Adrenal gland (tissue), 19 donors: ENCODE measurements at places on chromosomes 4 and X. TPM values are rescaled to one million over a fixed set of nuclear protein-coding genes. Genes with fewer than 3 reads are reported as not detected.

NWD2 gene
- total RNA-seq: 0.07 TPM

DNA sequence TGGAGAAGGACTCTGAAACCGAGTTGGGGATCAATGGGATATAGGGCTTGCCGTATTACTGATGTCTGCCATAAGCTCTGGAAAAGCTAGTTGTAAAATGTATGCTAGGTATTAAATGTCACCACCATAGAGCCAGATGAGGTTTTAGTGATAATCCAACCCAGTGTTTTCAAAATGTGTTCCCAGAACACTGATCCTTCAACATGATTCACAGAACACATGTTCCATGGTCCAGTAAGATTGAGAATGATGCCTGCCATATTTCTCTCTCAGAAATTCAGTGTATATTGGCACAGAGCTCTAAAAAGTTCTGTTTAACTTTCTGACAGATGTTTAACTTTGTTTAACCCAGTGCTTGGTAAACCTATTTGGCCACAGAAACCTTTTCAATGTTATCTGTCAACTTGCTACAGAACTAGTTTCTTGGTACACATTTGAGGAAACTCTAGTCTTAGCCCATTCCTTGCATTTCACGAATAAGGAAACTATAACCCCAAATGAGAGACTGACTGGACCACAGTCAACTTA lies 160.2 kb downstream of the PALLD start:
- H3K4me1 ChIP-seq: no peaks in the 10 kb centered on the region
- no peak for DNase-seq
- H3K27me3 ChIP-seq: peaks cover 4% of the 10 kb centered on the region
- H3K4me3 ChIP-seq: no peak overlapping the region
- H3K27ac ChIP-seq: no peak overlapping the region
- H3K36me3 ChIP-seq: no peaks in the 10 kb centered on the region

DNA sequence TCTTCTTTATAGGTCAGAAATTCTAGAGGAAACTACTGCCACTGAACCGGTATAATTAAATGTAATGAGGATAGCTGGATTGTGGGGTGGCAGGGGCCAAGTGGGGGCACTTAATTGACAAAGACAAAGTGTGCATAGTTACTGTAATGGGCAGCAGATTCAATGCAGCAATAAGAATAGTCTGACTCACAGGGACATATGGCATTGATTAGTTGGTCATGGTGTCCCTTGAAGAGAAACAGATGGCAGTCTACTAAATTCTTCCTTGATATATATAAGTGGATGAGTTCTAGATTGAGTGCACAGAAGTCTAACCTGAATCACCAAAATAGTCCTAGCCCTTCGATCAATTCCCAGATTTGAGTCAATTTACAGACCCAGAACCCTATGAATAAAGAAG lies 31.6 kb downstream of the ETDC start:
- no peaks in the 10 kb centered on the region for H3K27me3 ChIP-seq
- DNase-seq: no peak
- H3K4me1 ChIP-seq: peaks cover 33% of the 10 kb centered on the region
- no peak overlapping the region for H3K27ac ChIP-seq
- no peaks in the 10 kb centered on the region for H3K36me3 ChIP-seq

DNA sequence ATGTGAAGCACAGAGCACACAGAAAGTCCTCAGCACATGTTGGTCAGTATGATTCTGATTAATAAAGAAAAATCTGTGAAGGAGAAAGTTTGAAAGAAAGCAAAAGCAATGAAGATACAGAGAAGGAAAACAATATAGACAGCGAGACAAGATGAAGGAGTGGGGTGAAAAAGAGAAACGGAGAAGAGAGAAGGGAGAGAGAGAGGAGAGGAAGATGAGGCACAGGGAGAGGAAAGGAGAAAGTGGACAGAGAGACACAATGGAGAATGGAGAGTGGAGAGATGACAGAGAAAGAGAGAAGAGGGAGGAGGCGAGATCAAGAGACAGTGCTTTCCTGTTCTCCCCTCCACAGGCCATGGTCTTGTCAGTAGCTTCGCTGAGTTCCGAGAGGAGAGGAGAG lies 3.9 kb upstream of the KCND1 start:
- no peak overlapping the region for H3K27ac ChIP-seq
- no peaks in the 10 kb centered on the region for H3K4me1 ChIP-seq
- H3K36me3 ChIP-seq: no peaks in the 10 kb centered on the region
- H3K27me3 ChIP-seq: no peaks in the 10 kb centered on the region
- no peak for DNase-seq
- no peak overlapping the region for H3K4me3 ChIP-seq

- no peak for DNase-seq
- no peak overlapping the region for H3K4me3 ChIP-seq
- no peaks in the 10 kb centered on the region for H3K36me3 ChIP-seq
- no peaks in the 10 kb centered on the region for H3K27me3 ChIP-seq
Measured at GRCh38 chr4:25984266-25984665, 70.2 kb downstream of the SMIM20 start.

GRCh38 chr4:92825256-92825655 lies 521.5 kb downstream of the GRID2 start:
- no peaks in the 10 kb centered on the region for H3K36me3 ChIP-seq
- H3K27ac ChIP-seq: no peak overlapping the region

DNA sequence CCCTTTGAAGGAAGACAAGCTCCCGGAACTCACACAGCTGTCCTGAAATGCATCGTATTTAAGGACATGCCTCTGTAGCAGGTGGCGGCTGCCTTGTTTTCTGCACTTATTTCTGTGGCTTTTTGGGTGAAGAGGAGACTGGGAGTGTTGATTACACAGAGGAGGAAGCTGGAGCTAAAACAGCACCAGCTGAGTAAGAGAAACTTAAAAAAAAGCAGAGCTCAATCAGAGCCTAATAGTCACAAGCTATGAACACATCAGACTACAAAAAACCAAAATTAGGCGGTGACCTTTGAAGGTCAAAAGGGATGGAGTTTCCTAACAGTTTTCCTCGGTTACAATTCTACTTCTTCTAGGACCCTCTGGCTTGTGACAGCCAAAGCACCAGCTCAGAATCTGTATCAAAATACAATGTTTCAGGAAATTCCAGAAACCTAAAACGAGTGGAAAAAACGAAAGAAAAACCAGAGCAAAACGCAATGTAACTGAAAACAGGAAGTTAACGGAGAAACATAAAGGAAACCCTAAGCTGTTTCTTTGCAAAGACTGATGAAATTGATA lies 13.5 kb downstream of the PRKX start:
- H3K27ac ChIP-seq: peak overlapping the region; percentile 68
- no peaks in the 10 kb centered on the region for H3K27me3 ChIP-seq
- no peaks in the 10 kb centered on the region for H3K4me1 ChIP-seq
- H3K4me3 ChIP-seq: peak overlapping the region; percentile 43
- H3K36me3 ChIP-seq: no peaks in the 10 kb centered on the region

GRCh38 chr4:98845960-98846359 lies 83.0 kb downstream of the EIF4E start:
- H3K4me3 ChIP-seq: no peak overlapping the region
- no peaks in the 10 kb centered on the region for H3K36me3 ChIP-seq
- no peak overlapping the region for H3K27ac ChIP-seq
- DNase-seq: no peak
- H3K4me1 ChIP-seq: no peaks in the 10 kb centered on the region

DNA sequence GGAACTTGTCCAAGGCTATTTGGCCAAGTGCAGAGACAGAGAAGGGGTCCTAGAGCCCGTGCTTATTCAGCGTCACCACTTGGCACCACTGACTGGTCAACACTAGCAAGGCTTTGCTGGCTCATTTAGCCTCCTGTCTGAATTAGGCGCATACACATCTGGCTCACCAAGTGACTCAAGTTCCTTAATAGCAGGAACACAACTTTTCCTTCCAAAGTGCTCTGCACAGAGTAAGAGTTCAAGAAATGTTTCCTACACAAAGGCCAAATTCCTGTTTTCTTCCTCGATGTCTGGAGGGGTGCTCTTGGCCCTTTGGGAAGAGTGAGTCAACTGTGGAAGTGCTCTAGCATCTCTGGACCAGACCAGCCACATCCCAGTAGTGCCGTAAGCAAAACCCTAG lies 26.8 kb upstream of the CENPU start:
- no peak for DNase-seq
- H3K4me1 ChIP-seq: no peaks in the 10 kb centered on the region
- no peak overlapping the region for H3K27ac ChIP-seq

PNCK gene
- not detected for total RNA-seq

PDGFRA gene
- 28.1 TPM for total RNA-seq

DNA sequence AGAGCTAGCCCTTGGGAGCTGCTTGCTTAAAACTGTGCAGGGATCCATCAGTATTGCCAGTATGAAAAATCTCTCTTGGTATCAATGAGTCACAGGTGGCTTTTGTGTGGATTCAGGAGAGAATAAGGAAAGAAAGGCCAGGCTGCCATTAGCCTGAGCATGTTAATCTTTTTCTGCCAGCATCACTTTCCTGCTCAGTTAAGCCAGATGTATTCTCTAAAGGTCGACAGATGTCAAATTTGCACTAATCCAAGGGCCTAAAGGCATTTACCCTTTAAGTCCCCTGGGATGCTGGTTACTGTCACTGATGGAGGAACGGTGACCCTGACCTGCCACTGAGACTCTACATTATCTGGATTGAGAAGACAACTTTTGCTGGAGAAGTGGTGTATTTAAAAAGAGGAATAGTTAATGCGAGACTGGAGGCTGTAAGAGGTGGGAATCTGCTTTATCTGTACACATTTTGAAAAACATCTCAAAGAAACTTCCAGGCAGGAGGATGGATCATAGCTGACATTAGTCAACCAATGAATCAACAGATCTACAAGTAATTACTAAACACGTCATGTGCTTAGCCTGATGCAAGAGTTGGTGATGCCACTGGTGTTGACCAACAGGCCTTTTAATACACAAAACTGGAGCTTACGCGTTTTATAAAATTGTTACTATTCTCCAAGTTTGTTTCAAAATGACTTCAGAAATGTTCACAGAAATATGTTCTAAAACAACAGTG lies 241.4 kb upstream of the ANXA3 start:
- H3K4me3 ChIP-seq: no peak overlapping the region
- no peaks in the 10 kb centered on the region for H3K36me3 ChIP-seq
- no peak for DNase-seq
- no peaks in the 10 kb centered on the region for H3K4me1 ChIP-seq
- no peaks in the 10 kb centered on the region for H3K27me3 ChIP-seq

MFSD8 gene
- total RNA-seq: 28.8 TPM

DNA sequence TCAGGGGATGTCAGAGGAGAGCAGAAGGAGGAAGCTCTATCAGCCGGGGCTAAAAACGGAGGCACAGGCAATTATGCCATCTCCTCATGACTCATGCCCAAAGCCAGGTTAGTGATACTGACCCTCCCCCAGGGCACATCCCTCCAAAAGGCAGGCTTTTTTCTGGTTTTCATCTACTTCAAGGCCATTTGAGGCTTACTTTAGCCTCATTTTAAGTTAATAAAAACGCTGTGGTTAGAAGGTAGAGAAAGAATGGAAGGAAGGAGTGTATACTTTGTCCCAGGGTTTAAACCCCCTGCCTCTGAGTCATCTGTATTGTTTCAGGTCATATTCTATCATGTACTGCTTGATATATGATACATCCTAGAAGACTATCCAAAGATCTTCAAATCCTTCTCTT lies 89.7 kb upstream of the NDP start:
- no peak overlapping the region for H3K27ac ChIP-seq
- peaks cover 11% of the 10 kb centered on the region for H3K27me3 ChIP-seq
- H3K4me3 ChIP-seq: no peak overlapping the region
- no peaks in the 10 kb centered on the region for H3K36me3 ChIP-seq
- no peaks in the 10 kb centered on the region for H3K4me1 ChIP-seq
- peak; percentile 35 for DNase-seq

- H3K27ac ChIP-seq: no peak overlapping the region
- H3K4me1 ChIP-seq: no peaks in the 10 kb centered on the region
- H3K36me3 ChIP-seq: no peaks in the 10 kb centered on the region
- H3K4me3 ChIP-seq: no peak overlapping the region
- no peaks in the 10 kb centered on the region for H3K27me3 ChIP-seq
Measured at GRCh38 chrX:4243759-4244158, 530.3 kb upstream of the PRKX start.

DNA sequence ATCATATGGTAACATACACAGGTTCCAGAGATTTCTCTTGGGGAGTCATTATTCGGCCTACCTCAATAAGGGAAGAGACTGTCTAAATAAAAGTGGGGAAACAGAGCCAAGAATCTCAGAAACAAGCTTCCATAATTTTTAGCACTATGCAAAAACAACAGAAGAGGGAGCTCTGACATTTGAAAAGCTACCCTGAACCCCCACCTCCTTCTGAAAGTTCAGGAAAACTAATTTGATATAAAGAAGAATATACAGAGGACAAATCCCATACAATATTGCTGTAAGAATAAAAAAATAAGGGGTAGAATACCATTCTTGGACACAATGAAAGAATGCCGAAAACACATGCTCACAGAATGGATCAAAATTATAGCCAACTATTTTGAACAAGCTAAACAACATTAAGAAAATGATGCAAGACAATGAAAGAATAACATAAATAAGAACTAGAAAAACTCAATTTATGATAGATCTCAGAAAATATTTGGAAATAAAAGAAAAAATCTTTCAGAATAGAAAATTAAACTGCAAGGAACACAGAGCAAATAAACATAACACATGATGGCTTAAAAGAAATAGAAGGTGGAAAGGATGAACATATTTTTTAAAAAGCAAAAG lies 14.4 kb upstream of the ZNF41 start:
- H3K4me1 ChIP-seq: no peaks in the 10 kb centered on the region
- DNase-seq: no peak
- H3K27ac ChIP-seq: no peak overlapping the region
- peaks cover 13% of the 10 kb centered on the region for H3K27me3 ChIP-seq
- H3K4me3 ChIP-seq: no peak overlapping the region
- no peaks in the 10 kb centered on the region for H3K36me3 ChIP-seq

DNA sequence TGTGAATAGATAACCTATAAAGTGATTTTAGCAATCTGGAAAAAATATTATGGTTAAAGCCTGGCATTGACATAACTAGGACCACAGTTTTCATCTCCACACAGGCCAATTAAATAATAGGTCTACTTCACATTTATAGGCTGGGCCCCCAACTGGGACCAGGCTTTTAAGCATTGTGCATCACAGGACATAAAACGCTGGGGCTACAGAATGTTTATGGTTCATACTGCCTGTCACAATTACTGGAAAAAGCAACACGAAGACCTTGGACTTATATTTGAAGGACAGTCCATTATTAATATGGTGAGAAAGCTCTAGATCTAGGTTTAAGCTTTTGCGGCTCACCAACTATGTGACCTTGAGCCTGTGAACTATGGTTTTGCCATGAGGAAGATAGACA lies 94.2 kb downstream of the MFAP3L start:
- no peak for DNase-seq
- H3K4me3 ChIP-seq: no peak overlapping the region
- H3K36me3 ChIP-seq: no peaks in the 10 kb centered on the region
- no peaks in the 10 kb centered on the region for H3K27me3 ChIP-seq

DNA sequence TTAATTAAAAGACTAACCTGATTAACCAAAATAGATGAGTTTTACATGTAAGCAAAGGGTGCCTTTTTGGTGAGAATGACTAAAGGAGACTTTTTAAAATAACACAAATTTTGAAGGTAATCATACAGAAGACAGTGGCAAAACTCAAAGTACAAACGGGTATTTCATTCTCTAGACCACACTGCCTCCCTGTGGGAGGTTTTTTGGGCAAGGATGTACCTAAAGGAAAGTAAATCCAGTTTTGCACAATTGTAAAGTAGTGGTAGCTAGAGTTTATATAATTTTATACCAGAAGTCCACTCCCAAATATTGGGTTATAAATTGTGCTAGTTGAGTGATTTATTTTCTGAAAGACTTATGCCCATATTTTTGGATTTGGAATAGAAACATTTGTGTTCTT lies 201.0 kb downstream of the PAPSS1 start:
- no peaks in the 10 kb centered on the region for H3K4me1 ChIP-seq
- no peaks in the 10 kb centered on the region for H3K36me3 ChIP-seq
- H3K27ac ChIP-seq: no peak overlapping the region
- no peak for DNase-seq
- H3K27me3 ChIP-seq: no peaks in the 10 kb centered on the region
